ENCODE measurements at places on chromosomes 16 and 17.

DNA sequence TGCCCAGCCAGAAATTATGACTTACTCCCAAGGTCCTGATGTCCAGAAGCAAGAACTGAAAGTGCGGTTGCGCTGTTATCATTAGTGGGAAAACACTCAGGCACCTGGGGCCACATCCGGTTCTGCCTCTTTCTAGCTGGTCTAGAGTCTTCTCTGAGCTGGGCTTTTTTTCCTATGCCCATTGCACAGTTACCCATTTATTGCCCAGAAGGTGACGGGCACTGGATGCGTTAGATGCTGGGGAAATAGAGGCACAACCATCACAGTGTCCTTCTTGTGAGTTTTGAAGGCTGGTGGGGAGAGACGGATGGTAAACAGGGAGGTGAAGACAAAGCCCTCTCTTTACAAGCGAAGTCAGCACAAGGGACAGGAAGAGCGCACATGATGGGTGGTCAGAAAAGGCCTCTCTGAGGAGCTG, 37.7 kb downstream of the PLCG2 start:
- no peak for DNase-seq

DNA sequence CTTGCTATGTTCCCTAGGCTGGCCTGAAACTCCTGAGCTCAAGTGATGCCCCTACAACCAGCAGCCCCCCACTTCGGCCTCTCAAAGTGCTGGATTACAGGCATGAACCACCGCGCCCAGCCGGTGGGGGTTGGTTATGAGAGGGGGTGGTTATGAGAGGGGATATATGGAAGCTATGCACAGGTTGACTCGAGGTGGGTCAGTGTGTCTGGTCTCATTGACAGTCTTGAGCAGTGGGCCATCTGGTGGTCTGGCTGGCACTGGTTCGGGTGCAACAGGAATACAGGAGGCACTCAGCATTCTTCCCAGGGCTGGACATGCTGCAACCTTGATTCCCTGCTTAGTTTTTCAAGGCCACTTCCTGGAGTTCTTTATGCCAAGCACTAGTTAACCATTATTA, 5.6 kb upstream of the STX1B start:
- no peak for DNase-seq

GRCh38 chr16:55821210-55821609, 11.7 kb downstream of the CES1 start:
- no peak for DNase-seq

GRCh38 chr16:51509336-51509735, 358.3 kb upstream of the SALL1 start:
- DNase-seq = no peak

DNA sequence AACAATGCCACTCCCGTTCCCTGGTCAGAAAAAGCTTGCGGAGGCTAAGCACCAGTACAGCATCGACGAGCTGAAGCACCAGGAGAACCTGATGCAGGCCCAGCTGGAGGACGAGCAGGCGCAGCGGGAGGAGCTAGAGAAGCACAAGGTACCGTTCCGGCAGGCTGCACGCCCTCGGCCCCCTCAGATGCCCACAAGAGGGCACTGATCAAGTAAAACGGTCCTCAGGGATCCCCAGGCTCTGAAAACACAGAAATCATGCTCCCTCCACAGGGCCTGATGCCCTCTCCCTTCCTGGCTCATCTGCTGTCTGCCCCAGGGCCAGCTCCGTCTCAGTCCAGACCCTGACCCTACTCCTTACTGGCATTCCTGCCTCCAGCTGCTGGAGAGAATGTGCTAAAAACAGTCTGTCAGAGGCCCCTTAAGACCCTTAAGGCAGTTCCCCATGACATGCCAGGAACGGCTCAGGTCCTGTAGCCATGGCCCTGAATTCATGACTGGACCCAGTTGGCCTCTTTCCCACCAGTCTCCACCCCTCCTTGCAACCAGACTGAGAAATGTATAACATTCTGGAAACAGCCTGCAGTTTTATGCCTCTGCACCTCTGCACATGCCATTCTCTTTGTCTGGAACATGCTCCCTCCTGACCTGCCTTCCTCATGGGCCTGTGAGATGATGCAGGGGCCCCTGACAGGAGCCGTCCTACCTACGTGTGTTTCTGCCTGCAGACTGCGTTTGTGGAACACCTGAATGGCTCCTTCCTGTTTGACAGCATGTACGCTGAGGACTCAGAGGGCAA, 21.8 kb downstream of the DRC3 start:
- no peak for DNase-seq
